ENCODE measurements at places on chromosomes 16 and 17.

DNA sequence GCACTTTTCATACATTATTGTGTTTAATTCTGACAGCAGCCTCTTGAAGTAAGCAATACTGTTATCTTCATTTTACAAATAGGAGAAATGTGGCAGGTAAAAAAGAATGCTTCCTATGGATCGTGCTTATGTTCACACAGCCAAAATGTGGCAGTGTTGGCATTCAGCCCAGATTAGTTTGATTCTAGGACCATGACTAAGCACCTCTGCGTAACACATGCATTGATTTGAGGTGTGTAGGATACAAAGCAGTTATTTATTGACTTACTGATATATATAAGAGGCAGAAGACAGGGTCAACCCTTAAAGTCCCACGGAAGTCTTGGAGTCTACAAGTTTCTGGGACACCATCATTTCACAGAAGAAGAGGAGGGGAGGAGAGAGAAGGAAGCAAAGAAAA, 1144.4 kb upstream of the GOT2 start:
- DNase-seq = no peak

- no peak for DNase-seq
These were observed 26.0 kb downstream of the ZDHHC7 start for GRCh38 chr16:84985079-84986065.

DNA sequence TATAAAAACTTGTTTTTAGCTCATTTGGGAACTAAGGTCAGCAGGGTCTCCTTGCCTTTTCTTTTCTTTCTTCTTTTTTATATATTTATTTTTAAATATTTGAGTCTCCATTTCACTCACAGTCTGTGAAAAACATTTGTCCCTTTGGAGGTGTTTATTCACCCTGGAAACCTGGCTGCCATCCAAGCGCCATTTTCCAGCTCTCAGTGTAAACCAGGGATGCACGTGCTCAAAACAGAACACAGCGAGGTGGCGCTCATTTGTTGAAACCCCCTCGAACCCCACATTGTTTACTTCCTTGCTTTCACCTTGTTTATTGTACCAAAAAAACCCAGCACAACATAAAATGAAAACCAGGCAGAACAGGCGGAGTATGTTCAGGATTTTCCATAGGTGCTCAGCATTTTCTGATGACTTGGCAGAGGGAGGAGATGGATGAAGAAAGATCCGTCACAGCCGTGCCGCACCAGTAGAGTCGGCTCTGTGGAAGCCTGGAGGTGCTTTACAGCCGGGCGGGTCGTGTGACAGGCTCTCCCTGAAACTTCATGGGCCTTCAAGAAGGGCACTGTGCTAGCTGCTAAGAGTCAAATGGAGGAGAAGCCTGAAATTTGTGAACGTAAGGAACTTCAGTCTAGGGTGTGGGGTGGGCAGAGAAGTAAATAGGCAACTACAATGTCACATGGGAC, 284.4 kb downstream of the FOXL1 start:
- no peak for DNase-seq

GRCh38 chr16:24132797-24133155, 123.4 kb upstream of the CACNG3 start:
- no peak for DNase-seq

GRCh38 chr17:77409282-77410161, 268.8 kb downstream of the SEC14L1 start:
- no peak for DNase-seq

- DNase-seq = no peak
These were observed 9.6 kb downstream of the C17orf113 start for GRCh38 chr17:42040818-42041217.

DNA sequence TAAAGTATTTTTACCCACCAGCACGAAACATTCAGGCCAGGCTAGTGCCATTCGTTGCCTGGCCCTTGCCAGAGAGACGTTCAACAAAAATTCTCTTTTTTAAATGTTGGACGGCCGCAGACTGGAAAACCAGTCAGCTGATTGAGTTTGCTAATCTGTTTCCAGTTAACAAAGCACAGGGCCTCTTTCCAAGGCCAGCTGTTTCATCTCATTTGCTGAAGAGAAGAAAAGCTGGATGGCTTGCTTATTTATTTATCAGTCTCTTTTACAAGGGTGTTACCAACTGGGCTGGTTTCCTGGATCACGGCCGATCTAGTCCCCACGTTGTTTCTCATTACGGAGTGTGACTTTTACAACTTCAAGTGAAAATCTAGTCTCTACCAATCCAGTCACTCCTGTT, 418.7 kb upstream of the DYNLRB2 start:
- no peak for DNase-seq

GRCh38 chr16:28146536-28146935, 65.2 kb downstream of the XPO6 start:
- DNase-seq = no peak

- peak; percentile 82 for DNase-seq
These were observed 24.2 kb downstream of the STAT5A start for GRCh38 chr17:42312285-42313130.

- no peak for DNase-seq
These were observed 540 bp upstream of the CD300LF start for GRCh38 chr17:74713171-74713755.

GRCh38 chr17:36705874-36706731, 104.7 kb downstream of the MRM1 start:
- DNase-seq = peak; percentile 63

GRCh38 chr17:72408641-72409040, 287.8 kb downstream of the SOX9 start:
- DNase-seq = no peak

GRCh38 chr17:80492343-80493136, 16.1 kb upstream of the NPTX1 start:
- DNase-seq = no peak

DNA sequence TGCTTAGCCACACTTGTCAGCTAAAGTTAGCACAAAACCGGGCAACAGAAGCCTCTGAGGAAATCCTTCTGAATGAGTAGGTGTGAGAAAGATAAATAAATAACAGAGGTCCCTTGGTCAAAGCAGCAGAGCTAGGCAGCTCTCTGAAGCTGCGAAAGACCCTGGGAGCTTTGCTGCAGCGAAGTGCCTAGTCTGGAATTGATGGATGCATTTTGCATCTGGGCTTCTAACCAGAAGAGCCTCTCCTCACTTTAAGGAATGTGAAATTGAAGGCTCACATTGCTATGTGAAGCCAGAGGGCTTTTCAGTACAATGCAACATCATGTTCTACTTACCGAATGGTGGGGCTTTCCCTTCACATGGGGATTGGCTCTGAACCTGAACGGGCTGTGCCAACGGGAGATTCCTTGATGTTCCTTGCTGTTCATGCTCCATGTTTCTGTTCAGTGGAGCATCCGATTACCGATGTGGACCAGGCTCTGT, 274.6 kb downstream of the HS3ST3B1 start:
- no peak for DNase-seq

DNA sequence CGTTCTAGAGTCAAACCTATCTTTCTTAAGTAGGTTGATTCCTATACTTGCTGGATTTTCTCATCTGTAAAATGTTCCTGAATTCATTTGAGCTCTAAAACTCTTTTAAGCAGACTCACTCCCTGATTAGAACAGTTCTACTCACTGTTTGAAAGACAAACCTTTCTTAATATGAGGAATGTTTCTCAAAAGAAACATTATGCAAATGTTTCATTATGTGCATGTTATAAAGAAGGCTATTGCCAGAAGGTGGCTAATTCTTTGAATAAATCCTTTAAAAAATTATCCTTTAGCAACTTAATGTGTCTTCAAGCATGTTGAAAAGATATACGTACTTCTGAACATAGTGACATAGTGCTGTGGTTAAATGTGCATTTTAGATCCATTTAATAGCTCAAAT, 124.1 kb downstream of the CDH11 start:
- DNase-seq = no peak

- no peak for DNase-seq
These were observed 45.9 kb downstream of the SKAP1 start for GRCh38 chr17:48384164-48384563.

DNA sequence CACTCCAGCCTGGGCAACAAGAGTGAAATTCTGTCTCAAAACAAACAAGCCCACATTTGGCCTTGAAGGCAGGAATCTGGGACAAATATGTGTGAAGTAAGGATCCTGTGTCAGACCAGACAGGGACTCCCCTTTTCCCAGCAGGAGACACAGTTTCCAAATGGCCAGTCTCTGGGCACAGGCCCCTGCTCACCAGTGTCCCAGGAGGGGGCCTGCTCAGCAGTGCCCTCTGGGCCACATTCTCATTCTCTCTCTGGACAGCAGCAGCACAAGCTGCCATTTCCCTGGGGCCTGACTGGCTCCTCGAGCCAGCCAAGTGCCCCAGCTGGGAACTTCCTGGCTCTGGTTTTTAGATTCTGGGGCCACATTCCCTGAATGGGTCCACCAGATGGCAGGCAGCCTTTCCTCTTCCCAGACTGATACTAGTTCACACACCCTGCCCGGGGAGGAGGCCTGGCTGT, 11.7 kb upstream of the MNT start:
- no peak for DNase-seq

- no peak for DNase-seq
These were observed 214.2 kb downstream of the STX8 start for GRCh38 chr17:9361188-9361955.

DNA sequence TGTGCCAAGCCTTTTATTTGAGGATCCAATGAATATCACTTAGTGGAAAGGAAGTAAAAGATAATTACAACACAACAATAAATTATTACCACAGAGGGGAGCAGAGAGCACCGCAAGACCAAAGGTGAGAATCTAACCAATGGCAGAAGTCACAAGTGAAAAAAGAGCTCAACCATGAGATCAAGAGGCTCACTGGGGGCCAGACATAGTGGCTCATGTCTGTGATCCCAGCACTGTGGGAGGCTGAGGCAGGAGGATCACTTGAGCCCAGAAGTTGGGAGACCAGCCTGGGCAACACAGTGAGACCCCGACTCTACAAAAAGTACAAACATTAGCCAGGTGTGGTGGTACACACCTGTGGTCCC, 17.7 kb downstream of the ANKRD11 start:
- DNase-seq = no peak

DNA sequence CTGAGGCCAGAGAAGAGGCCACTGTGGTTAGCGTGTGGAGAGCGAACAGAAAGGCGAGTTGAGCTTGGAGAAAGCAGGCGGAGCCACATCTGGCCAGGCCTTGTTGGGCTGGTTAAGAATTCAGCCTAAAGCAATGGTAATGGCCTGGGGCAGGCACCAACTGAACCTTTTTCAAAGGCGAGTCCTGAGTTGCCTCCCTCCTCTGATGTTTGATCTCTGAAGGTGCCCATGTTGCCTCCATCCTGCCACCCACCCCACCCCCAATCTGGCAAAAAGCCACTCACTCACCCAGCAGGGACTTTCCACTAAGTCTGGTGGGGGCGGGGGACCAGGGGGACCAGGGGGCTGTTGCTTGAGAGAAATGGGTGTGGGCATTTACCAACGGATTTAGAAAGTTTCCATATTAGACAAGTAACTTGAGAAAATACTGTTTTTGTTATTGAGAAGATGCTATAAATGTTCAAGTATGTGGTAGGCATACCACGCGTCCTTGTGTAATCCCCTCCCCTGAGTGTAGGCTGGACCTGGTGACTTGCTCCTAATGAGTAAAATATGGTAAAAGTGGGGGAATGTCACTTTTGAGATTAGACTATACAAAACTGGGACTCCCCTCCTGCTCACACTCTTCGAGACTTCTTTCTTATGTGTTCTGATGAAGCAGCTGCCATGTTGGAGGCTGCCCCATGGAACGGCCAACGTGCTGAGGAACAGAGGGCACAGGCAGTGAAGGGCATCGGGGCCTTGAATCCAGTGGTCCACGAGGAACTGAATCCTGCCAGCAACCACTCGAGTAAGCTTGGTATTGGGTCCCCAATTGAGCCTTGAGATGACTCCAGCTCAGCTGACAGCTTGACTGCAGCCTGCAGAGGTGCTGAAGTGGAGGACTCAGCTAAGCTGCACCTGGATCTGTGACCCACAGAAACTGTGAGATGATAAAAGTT, 29.9 kb upstream of the TNS4 start:
- DNase-seq = no peak

GRCh38 chr16:1331712-1332617, 1.5 kb upstream of the BAIAP3 start:
- DNase-seq = peak; percentile 89

DNA sequence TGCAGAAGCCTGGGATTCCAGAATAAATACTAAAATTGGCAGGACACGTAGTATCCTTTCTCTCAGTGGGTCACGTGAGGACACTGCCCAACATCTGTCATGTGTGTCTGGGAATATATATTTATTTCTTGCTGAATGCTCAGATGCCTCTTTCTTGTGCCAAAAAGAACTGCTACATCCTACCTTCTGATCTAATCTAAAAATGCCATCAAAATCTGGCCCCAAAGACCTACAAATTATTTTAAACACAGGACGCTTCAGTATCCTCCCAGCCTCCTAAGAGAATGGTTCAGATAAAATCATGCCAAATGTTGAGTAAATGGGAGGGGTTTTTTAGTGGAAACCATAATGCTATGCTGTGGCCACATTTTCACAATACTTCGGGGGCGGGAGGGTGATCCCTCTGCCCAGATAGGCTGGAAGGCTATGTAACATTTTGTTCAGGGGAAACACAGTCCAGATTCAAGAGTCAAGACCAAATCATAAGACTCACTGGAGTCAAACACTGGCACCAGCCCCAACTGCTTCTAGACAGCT, 22.9 kb upstream of the CORO6 start:
- DNase-seq = no peak

GRCh38 chr16:50025537-50025931, 509 bp downstream of the CNEP1R1 start:
- DNase-seq = peak; percentile 41

- no peak for DNase-seq
These were observed 743 bp downstream of the ZNF624 start for GRCh38 chr17:16652847-16653366.

- no peak for DNase-seq
These were observed 1.9 kb downstream of the PDILT start for GRCh38 chr16:20402651-20403050.

- no peak for DNase-seq
These were observed 192.6 kb downstream of the MYO1D start for GRCh38 chr17:32684087-32684958.

DNA sequence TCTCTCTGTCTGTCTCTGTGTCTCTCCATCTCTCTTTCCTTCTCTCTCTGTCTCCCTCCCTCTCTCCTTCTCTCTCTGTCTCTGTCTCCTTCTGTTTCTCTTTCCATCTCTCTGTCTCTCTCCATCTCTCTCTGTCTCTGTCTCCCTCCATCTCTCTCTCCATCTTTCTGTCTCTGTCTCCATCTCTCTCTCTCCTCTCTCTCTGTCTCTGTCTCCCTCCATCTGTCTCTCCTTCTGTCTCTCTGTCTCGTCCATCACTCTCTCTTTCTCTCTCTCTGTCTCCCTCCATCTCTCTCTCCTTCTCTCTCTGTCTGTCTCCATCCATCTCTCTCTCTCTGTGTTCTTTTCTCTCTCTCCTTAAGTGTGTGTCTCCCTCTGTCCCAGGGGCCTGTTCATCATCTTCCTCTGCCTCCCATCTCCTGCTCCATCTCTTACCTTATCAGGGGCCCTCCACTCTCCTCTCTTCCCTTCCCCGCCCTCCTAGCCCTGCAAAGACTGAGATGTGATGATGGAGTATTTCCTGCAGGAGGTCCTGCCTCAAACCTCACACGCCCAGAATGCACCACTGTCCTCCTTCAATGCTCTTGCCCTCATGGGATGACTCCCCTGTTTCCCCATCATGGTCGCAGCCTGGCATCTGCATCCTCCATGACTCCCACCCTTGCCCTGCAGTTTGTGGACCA, 193.3 kb downstream of the GSG1L start:
- no peak for DNase-seq
